HFF-Myc (cell line): ENCODE measurements at places on chromosomes 16 and 17.

DNA sequence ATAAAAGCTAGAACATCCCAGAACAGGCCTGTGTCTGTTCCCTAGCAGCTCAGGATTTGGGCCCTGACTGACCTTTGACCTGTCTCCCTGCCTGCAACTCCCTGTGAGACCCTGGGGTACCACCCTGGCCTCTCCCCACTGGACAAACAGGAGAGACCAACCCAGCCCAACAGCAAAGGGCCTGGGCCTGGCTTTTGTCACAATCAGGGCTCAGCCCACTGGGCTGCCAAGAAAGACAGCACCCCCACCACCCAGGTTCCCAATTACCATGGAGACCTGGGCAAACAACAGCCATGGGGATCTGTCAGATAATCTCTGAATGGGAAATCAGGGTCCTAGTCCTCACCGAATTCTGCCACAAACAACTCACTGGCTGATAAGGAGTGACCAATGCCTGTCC is 11.1 kb downstream of the PLLP start:
- no peak for DNase-seq

- DNase-seq, result peak; percentile 80
Observed at GRCh38 chr16:75377729-75378386, 55.4 kb downstream of the CFDP1 start.

- no peak for DNase-seq
Observed at GRCh38 chr17:79911430-79912399, 72.5 kb upstream of the CBX4 start.

GRCh38 chr16:30997725-30998711 is 12.4 kb downstream of the STX1B start:
- DNase-seq, result peak; percentile 40

DNA sequence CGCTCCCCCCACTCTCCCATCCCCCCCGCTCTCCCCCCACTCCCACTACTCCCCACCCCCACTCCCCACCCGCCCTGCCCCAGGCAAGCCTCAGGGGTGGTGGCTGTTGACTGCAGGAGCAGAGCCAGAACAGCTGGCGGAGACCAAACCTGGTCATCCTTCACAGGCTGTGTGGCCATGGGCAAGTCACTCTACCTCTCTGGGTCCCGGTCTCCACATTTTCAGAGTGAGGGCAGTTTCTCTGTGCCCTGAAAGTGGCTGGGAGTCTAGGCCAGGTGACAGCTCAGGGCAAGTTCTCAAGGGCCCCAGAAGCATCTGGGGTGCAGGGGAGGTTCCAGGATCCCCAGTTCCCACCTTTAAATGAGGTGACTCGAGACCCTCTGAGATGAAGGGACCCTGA is 15.1 kb upstream of the BAHCC1 start:
- DNase-seq, result no peak

DNA sequence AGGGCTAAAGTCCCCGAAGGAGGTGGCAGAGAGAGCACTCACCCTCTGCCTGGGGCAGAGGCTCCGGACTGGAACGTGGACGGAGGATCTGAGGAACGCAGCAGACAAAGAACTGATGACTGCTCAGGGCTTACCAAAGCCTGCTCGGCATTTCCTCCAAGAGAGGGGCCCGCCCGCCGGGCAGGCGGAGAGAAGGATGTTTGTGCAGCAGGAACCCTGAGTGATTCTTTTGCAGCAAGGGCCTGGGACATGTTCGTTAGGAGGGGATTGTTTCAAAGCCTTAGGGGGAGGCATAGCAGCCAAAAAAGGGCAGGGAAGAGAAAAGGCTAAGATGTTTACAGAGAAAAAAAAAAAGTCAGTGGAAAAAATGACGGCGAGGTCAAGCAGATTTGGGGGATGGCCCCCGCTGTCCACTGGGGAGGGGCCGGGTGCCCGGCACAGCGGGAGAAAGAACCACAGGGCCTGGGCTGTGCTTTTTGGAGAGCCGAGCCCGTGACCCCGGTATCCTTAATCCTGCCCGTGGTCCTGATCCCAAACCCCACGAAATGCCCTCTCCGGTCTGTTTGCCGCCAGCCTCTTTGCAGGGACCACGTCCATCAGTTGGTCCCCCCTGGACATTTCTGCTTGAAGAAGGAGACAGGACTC is 129.3 kb downstream of the NTN1 start:
- DNase-seq, result no peak

DNA sequence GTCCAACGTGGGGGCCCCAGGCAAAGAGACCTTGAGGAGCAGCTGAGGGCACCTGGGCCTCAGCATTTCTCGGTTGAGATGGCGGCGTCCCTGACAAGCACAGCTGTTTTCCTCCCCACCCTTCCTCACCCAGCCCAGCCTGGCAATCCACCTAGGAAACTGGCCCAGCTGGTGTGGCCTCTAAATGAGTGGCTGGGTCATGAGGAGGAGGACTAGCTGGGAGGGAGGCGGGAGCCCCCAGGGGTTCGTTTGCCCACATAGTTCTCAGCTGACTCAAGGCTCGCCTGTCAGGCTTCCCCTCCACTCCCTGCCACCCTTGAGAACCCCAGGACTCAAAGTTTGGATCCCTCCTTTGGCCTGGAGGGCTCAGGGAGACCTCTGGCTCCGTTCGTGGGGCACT is 5.9 kb downstream of the RNF222 start:
- DNase-seq, result no peak

DNA sequence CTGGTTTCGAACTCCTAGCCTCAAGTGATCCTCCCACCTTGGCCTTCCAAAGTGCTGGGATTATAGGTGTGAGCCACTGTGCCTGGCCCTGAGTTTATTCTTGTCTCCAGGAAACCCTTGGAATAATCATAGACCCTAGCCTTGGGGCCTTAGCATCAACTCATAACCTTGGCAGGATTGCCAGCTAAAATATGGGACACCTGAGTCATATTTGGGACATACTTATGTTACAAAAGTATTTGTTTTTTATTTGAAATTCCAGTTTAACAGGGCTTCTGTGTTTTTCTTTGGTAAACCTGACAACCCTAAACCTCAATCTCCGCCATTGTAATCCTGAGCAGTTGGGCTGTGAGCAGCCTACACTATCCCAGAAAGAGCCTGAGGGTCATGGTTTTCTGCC is 28.6 kb upstream of the TNS4 start:
- no peak for DNase-seq

- DNase-seq, result no peak
Observed at GRCh38 chr17:77634710-77635109, 323.8 kb upstream of the TNRC6C start.

- no peak for DNase-seq
Observed at GRCh38 chr16:27318392-27319256, 4.8 kb downstream of the IL4R start.

- no peak for DNase-seq
Observed at GRCh38 chr17:60823515-60823914, 145.9 kb downstream of the BCAS3 start.

- no peak for DNase-seq
Observed at GRCh38 chr17:19250421-19251173, 13.4 kb downstream of the EPN2 start.

- no peak for DNase-seq
Observed at GRCh38 chr16:3770530-3770929, 53.2 kb upstream of the TRAP1 start.

- DNase-seq, result no peak
Observed at GRCh38 chr16:82682767-82683166, 56.0 kb downstream of the CDH13 start.

DNA sequence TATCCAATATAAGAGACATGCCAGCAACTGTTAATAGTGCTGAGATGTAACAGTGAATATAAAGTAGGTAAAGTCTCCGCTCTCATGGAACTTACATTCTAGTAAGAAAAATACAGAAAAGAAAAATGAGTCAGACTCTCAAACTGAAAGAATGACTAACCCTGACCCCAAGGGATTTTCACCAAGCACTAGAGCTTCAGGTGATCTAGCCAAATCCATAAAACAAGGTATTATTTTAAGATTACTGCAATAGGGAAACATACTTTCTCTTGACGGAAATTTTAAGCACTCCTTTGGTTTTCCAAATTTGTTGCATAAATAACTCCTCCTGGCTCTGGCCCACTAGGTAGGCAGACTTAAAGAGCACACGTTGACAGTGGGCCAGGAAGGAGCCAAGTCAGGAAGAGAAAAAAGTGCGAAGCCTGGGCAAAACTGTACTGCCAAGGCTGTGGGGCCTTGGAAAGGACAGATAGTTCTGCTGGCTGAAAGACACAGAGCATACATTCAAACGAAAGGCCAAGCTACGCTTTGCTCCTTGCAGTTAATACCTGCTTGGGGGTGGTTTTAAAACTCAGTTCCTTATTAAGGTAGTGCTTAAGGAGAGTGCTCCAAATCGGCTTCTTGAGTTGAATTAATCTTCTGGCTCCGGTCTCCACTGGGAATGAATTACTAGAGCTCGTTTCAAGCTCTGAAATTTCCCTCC is 1.4 kb downstream of the GOT2 start:
- DNase-seq, result no peak

DNA sequence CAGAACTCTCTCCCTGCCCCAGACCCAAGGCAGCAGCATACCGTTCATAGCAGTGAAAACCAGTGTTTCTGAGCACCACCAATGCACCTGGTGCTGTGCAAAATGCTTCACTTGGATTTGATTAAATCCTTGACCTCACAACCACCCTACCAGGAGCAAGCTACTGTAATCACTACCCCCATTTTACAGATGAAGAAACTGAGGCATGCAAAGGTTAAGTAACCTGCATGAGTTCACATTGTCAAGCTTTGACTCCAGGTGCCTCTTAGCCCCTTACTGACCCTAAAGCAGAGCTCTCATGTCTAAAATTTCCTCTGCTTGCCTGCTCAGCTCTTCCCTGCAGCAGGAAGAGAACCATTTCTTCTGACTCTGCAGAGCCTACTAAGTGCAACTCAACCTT is 34.2 kb upstream of the GOSR2 start:
- no peak for DNase-seq

DNA sequence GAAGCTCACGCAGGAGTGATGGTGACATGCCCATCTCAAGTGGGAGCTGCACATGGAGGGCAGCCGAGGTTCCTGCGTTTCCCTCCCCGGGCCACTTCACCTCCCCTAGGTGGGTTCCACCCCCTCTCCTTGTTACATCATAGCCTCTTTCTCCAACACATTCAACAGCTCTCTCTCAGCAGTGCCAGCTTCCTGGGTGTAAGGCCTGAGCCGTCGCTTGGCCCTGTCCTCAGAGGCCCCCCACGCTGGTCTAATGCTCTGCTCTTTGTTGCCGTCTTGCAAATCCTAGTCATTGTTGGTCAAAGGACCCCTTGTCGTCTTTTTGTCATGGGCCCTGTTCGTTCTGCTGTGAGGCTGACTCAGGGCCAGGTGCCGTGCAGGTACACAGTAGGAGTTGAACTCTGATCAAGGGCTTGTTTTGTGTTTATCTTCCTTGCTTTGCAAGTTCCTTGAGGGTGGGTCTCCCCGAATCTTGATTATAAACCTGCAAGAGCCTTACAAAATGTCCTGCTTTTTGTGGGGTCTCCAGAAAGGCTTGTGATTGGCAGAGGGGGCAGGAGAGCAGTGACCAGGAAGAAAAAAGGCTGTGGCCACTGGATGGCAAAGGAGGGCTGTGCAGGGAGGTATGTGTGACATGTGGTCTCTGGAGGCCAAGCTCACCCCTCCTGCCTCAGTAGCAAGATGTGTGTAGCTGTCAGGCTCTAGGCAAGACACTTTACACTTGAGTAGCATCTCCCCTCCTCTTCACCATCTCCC is 136.6 kb downstream of the CCDC182 start:
- DNase-seq, result no peak

DNA sequence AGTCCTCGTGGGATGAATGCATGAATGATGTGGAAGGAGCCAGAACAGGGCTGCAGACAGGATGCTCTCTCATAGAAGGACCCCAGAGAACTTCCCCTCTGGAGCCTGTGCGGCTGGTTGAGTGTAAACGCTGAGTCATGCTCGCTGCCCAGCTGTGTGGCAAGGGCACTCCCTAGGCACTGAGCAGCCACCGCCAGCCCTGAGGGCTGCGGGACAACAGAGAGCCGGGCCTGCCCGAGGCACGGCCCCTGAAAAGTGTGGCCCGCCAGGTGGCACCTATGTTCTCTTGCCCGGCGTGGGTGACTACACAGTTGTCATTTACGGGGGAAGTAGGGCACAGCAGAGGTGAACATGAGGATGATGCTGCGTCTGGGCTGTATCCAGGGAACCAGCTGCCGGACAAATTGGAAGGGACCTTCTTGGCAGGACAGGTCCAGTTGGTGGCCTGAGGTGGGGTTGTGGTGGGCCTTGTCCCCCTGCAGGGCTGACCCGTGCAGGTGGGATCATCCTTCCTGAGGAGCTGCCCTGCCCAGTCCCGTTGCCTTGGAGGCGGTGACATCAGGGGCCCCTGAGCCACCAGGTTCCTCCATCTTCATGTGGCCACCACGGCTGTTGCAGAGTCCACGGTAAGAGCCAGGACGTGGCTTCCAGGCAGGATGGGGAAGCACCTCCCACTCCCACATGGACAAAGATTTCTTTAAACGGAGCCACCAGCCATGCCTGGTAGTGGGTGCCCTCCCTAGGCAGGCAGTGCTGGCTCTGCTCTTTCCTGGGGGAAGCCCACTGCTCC is 94.8 kb upstream of the CBX4 start:
- DNase-seq, result no peak

DNA sequence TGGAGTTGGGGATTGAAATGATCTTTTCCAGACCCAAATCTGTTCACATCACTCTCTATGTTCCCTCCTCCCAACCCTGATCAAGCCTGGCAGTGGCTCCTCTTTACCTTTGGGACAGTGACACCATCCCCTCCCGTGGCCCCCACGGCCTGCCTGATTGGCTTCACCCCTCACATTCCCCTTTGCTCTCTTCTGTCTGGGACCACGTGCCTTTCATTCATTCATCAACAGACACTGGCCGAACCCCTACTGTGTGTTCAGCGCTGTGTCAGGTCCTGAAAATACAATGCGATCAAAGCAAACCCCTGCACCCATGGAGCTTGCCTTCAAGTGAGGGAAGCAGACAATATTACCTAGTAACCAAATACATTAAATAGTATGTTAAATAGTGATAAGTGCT is 2.2 kb upstream of the ALOX12B start:
- no peak for DNase-seq

DNA sequence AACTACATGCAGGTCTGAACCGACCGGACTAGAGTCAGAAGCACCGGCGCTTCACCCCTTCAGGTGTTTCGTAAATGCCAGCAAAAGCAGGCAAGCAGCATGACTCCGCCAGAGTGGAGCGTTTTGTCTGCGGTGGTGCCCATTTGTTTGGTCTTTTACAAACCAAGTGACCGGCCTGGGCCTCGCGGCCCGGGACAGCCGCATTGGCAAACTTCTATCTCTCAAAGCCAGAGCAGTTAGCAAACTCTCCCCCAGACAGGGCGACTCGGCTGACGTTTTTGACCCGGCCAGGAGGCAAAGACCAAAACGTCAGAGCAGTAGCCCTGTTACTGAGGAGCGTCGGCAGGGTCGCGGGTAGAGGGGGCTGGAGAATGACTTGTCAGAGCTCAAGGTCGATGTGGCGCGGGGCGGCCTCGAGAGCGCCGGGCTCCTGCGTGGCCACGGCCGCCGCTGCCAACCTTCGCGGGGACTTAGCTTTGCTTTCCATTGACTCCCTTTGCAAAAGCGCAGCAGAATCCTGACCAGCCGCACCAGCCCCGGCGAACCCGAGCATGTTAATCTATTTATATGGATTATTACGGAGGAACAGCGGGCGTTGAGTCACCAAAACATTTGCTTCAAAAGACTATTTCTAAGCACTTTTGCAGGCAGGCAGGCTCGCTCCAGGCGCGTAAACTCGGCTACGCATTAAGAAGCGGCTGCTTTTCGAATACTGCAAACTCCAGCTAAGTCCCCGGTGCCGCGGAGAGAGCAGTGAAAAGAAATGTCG is 763 bp upstream of the SOX9 start:
- no peak for DNase-seq
